ENCODE measurements at places on chromosomes 1 and 21.

- DNase-seq, result no peak
Observed at GRCh38 chr21:46159841-46160656, 4.7 kb upstream of the FTCD start.

DNA sequence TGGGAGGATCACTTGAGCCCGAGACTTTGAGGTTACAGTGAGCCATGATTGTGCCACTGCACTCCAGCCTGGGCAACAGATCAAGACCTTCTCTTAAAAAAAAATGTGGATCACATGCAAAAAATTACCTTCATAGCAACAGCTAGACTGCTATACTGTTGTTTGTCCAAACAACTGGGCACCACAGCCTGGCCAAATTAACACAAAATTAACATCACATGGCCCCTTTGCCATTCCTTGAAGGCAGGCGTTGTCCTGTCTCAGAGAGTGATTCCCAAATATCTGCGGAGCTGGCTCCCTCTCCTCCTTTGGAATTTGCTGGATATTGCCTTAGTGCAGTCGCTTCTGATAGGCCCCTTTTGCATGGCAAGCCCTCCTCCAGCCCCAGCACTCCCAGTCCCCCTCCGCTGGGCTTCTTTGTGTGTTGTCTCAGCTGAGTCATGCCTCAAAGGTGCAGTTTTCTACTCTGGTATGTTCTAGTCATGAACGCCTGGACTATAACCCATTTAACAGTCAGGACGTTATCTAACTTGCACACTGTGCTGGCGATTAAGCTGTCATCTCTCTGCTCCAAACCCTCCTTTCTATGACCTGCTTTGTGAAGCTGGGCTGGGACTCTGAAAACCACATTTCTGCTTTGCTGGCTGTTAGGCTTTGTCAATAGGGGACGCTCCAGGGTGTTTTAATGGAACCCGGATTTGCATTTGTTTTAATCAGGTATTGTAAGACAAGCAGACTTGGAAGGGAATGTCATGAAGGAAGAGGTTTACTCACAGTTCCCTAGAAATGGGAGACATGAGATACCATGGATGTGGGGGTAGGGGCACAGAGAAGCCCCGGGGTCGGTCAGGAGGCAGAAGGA is 20.1 kb upstream of the HPCAL4 start:
- DNase-seq, result no peak

DNA sequence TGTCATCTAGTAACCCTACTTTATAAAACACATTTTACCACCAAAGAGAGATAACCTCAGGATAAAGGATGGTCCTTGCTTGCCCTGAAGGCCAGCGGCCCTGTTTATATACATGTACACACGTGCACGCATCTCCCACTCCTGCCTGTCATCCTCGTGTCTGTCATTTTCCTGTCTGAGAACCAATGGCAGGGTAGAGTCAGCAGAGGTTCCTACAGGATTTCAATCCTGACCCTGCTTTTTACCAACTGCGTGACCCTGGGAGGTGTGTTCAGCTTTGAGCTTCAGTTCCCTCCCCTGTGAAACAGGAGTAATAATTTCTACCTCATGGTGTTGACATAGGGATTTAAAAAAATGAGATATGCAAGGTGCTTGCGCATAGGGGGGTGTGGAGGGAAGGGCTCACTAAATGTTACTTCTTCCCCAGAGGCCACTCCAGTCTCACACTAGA is 12.3 kb upstream of the RASSF5 start:
- no peak for DNase-seq

DNA sequence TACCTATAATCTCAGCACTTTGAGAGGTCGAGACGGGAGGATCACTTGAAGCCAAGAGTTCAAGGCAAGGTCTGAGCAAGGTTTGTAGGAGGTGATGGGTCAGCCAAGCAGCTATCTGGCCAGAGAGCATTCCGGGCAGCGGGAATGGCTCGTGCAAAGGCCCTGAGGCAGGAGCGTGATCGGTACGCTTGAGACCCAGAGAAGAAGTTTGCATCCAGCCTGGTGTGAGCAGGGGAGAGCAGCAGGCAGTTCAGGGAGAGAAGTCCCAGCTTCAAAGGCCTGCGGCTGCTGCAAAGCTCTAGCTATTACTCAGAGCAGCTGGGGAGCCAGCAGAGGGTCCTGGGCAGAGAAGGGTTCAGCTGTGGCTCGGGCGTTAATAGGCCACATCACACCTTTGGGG is 5.1 kb upstream of the SRARP start:
- DNase-seq, result no peak

DNA sequence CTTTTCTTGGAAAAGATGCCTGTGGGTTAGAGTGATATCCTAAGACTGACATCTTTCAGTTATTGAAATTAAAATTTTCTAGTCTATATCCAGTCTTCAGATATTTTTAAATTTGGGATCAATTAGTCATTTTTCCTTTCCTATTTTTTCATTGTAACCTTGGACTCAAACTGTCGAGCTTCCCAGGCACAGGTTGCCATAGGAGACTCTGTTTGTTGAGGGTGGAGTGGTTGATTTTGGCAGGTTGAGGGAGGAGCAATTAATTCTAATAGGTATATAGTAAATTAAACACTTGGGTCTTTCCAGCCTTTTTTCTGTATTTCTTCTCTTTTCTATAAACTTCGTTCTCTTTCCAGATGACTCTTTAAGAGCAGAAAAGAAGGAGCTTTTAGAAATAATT is 326.8 kb downstream of the ASTN1 start:
- no peak for DNase-seq

- no peak for DNase-seq
Observed at GRCh38 chr1:71053758-71054157, 6.1 kb upstream of the PTGER3 start.

DNA sequence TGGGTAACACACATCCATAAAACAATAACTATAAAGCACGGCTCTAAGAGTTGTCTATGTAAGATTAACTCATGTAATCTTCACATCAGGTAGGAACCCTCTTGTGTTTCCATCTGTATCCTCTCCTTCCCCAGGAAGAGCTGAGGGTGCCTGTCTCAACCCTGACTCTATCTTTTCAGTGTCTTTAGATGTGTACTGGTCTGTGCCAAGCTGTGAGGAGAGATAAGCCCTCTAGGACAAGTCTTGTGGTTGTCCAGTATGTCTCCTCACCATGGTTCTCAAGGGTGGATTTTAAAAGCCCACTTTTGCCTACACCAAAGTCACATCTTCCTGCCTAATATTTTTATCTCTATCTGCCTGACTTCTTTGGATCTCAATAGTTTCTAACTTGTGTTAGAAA is 300.1 kb downstream of the KCNT2 start:
- DNase-seq, result no peak

GRCh38 chr1:25786887-25787759 is 12.9 kb upstream of the SELENON start:
- DNase-seq, result no peak

DNA sequence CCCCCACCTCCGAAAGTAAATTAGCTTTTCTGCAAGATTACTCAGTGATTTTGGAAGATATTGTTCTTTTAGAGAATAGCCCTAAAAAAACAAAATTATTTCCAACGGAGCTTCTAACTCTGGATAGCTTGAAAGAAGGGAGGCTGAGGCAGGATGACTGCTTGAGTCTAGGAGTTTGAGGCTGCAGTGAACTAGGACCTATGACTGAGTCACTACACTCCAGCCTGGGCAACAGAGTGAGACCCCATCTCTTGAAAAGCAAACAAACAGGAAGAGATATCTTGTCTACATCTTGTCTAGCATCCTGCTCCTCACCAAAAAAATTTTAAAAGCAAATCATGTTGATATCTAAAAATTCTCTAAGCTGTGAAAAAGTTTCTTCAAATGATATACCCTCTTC is 42.2 kb upstream of the CPLANE2 start:
- no peak for DNase-seq

GRCh38 chr1:160451859-160452232 is 51.5 kb downstream of the VANGL2 start:
- no peak for DNase-seq

- no peak for DNase-seq
Observed at GRCh38 chr1:154548028-154548427, 10.4 kb downstream of the UBE2Q1 start.
